Stimulated activated CD8-positive, alpha-beta memory T cell treated with anti-CD3 and anti-CD28 coated beads, Interleukin-4, amount 100 ng/mL, for 24 hours (primary cell): ENCODE measurements at places on chromosomes 4 and X.

GRCh38 chr4:60879135-60879701 lies 320.9 kb upstream of the ADGRL3 start:
- DNase-seq, result no peak

DNA sequence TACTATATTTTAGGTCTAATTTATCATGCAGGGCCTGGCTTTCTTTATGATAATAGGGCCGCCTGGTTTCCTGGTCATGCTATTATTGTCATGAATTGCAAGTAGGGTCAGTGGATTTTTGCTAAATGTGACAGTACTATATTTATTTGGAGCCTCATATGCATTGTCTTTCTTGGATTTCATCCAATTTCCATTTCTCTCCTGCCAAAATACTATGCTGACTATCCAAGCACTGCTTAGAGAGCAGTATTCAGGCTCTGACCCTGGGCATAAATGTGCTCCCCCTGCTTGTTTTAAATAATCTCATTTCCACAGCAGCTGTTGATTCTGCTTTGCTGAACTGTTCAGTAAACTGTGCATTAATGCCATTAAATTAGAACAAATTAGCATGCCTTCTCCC lies 269.3 kb downstream of the GPM6A start:
- no peak for DNase-seq

DNA sequence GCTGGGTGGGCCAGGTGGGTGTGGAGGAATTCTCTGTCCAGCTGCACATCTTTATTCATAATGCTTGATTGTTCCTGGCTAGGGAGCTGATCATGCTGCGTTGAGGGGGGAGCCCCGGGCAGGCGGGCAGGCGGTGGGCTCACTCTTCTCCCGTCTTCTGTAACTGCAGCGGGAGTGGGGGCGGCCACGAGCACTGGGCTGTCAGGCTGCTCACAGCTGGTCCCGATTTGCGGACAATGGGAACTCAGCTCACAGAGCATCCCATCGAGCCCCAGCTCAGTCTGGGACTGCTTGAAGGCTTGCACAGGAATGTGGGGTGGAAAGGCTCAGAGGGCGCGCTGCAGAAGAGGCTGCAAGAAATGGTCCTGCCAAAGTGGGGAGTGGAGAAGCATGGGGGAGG lies 63.8 kb downstream of the EFNB1 start:
- no peak for DNase-seq

DNA sequence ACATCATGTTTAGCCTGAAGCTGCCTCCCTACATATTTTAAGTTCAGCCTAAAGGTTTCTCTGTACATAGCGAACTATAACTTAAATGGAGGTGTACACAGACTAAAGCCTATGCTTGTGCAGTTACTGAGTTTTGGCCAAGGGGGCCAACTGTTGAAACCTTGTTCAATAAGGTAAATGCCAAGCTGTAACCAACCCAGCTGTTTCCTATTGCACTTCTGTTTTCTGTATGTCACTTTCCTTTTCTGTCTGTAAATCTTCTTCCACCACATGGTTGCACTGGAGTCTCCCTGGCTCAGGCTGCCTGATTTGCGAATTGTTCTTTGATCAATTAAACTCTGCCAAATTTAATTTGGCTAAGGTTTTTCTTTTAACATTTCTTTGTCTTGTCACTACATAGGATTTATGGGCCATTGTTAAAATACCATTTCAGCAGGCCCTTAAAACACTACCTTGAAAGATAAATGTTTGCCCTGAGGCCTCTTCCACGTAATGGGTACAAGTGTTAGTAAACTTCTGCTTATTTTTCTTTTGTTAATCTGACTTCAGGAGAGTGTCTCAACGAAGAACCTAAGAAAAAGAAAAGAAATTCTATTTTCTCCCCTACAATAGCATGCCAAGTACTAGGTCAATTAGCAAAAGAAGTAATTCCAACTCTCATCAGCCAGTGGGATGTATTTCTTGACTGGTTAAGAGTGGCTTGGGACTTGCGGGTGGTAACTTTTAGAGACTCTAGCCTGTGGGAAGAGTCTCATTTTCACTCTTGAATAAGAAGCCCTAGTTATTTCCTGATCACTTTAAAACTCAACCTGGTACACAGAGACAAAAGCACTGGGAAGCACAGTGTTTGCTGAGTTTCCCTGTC lies 45.7 kb upstream of the PRSS12 start:
- DNase-seq, result no peak

DNA sequence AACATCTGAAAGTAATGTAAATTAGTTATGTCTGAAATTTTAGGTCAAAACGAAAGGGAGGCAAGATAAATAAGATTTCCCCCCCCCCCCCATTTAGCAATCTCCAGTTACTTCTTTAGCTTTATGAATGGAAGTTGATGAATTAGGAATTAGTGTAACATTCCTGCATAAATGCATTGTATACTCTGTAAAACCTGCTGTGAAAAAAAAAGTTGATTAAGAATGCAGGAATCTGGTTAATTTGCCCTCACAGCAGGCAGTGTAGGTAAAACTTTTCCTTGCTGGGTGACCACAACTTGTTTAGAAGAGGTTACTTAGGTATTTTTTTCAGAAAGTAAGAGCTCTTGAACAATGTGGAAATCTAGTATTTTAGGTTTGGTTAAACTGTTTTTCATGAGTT lies 15.3 kb downstream of the LARP7 start:
- DNase-seq, result no peak
